Stimulated activated CD4-positive, alpha-beta T cell treated with anti-CD3 and anti-CD28 coated beads, Interleukin-1b, Interleukin-23, amount 100 ng/mL, for 48 hours (primary cell): ENCODE measurements at places on chromosomes 3 and 15.

GRCh38 chr15:68578175-68578979 lies 416 bp upstream of the CORO2B start:
- peak; percentile 16 for DNase-seq

DNA sequence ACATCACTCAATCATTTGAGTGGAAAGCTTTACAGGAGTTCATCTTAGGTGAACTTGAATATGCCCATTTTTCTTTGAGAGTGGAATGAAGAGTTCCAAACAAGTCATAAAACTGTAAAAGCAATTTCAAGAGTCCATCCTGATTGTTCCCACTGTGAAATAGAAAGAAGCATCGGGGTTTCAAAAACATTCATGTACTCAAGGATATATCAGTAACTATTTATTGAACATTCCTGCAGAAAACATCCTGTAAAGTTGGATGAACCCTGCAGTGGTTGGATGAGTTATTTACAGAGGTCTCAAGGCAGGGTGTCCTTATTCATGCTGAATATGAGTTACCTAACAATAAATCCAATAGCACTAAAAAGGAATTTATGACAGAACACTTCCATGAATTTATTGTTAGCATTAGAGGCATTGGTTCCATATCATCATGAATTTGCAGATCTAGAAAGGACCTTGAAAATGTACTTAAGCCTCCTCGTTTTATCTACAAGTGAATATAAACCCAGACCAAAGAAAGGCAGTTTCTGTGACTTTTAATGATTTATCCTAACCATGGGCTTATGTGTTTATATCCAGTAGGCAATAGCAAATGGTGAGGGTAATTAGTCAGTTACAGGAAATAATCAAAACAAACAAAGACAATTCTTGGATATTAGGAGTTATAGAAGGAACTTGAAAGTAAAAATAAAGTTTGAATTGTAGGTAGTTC lies 361.9 kb upstream of the KCNMB2 start:
- DNase-seq = no peak

DNA sequence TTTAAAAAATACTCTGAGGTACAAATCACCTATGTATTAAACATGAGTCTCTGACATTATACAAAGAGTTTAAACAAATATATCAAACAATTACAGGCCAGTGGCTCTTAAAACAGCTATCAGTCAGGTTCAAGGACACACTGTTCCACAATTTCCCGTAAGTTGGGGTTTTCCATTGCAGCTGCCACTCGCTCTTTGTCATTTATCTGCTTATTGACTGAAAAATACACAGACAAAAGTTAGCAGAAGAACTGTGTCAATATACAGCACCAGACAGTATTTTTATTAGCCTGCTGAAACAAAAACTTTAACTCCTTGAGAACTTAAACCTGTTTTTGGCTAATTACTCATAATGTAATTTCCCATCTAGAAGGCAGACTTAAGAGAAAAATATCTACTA lies 20.8 kb downstream of the CIAO2A start:
- no peak for DNase-seq

GRCh38 chr3:129207479-129207878 lies 23.8 kb upstream of the CNBP start:
- no peak for DNase-seq

DNA sequence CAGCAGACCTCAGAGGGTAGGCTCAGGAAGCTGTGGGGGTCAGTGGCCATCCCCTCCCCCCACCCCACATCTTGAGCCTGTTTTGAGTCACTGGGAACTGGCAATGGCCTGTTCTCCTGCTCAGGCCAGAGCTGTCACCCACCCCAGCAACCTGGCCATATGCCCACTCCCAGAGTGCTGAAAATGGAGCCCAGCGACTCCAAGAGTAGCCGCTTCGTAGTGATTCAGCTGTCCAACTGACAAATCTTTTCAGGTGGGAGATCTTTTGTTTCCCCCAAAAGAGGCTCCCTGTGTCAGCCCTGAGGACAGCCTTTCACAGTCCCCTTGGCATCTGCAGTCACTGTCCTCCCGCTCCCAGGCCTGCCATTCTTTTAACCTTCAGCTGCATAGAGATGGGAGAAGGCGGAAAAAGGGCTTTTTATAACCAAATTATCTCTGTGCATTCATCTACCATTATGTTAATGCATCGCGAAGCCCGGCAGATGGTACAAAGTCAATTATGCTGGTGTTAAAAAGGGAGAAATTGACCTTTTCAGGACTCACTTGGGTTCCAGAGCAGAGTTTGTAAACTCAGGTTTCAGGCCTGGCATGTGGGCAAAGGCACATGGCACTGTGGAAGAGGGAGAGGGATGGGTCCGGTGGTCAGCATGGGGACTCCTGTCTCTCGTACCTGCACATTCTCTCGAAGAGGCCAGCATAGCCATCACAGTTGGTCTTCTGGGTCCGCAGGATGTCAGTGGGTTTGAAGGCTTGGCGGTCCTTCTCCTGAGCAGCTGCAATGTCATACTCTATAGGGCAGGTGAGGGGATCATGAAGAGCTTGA lies 32.1 kb downstream of the KY start:
- DNase-seq = no peak

GRCh38 chr3:159861369-159861987 lies 127.2 kb upstream of the IL12A start:
- no peak for DNase-seq

DNA sequence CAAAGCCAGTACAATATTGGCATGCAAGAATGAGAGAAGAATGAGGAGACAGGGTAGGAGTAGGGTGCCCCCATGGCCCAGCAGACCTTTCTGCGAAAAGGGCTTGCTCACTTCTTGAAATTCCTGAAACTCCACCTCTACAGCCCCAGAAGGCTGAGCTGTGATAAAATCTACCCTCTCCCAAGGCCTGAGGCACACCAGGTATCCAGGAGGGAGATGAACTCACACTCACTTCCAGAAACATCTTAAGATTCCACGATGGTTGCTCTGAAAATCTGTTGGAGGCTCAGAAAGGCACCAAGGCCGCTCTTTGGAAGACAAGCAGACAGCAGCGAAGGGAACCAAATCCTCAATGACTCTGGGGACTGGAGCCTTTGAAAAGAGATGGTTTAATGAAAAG lies 297.5 kb downstream of the UACA start:
- no peak for DNase-seq

DNA sequence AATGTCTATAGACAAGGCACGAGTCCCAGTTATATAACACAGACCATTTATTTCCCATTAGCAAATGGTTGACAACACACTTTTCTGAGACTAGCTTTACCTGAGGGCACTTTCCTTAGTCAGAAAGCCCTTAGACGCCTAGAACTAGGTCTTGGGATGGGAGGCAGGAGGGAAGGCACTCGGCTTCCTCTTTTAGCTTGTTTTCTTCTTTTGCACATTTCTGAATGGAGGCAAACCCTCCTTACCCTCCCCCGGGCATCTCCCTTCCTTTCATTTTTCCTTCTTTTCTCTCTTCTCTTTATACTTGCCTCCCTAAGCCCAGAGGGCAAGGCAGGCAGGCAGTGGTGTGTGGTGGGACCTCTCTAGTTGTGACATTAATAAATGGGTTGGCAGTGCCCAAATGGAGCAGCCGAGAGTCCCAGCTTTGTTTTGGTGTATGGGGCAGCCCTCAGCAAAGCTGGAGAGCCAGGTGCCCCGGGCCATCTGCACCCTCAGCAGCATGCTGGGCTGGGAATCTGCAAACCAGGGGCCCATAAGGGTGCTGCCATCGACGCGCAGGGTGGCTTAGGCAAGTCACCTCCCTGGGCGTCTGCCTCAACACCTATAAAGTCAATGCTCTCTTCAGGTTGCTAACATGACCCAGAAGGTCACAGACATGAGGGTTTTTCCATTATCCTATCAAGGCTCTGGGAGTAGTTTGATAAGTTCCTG lies 21.1 kb upstream of the BCL2L10 start:
- no peak for DNase-seq

- DNase-seq = no peak
Observed at GRCh38 chr3:43997316-43997715, 244.4 kb upstream of the TOPAZ1 start.

GRCh38 chr3:147423537-147423797 lies 14.3 kb downstream of the ZIC1 start:
- no peak for DNase-seq

DNA sequence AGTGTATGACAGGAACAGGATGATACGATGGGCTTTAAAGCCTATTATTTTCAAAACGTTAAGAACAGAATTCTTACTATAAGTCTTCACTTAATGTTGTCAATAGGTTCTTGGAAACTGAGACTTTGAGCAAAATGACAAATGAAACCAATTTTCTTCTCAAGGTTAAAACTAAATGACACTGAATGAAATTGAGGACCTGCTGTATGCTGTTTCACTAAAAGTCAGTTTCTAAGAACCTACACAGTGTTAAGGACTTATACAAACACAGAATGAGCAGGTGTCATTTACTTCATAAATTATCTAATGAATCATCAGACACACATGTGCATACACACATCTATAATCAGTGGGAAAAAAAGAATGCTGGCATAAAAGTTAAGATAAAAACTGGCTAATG lies 106.9 kb downstream of the RFTN1 start:
- DNase-seq = no peak

- no peak for DNase-seq
Observed at GRCh38 chr3:17141699-17142098, 256.9 kb downstream of the PLCL2 start.

- no peak for DNase-seq
Observed at GRCh38 chr3:106049821-106050220, 181.0 kb upstream of the CBLB start.

DNA sequence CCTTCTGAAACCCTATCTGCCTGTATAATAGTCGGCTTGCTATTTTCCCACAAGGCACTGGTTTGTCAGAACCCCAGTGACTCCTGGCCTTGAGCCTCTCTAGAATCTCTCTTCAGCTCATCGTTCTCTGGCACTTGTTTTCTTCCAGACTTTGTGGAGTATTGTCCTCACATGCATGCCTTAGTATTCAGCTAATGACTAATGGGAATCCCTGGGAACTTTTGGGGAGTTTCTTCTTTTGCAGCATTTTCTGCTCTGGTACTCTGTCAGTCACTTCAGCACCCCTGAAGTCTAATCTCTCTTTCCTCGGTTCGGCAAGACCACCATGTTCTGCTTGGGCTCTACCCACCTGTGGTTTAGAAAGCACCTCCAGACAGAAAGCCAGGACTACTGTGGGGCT lies 35.8 kb upstream of the THRB start:
- DNase-seq = no peak

DNA sequence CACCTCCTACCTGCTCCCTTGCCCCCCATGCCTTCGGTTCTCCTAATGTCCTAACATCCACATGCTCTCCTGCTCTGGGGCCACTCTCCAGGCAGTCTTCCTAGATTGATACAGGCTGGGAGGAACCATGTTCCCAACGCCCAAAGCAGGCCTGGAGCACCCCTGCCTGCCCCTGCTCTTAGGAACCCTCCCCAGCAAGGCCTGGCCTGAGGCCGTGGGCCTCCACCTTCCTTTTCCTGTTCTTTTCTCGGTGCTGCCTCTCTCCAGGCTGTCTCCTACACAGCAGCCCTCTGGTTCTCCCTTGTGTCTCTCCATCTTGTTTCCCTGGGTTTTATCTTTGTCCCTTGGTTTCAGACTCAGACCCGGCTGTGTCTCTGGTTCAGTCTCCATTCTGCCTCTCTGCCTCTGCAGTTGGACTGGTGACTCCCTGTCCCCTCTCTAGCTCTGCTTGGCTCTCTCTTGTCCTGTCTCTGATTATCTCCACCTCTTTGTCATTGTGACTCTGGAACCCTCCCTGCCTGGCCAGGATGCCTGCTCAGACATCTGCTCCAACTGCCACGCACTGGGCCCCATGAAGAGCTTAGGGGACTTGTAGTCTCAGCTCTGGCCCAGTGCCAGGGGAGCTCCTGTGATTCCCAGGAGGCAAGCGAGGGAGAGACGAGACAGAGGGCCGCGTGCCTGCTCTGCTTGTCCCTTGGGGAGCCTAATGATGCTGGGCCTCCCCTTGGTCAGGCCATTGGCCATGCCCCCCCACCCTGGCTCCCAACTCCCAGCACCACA lies 26.0 kb upstream of the RPL29 start:
- DNase-seq = no peak

- no peak for DNase-seq
Observed at GRCh38 chr3:37704064-37704463, 157.6 kb upstream of the CTDSPL start.

GRCh38 chr3:130425484-130425883 lies 80.0 kb downstream of the COL6A5 start:
- no peak for DNase-seq

GRCh38 chr3:51982352-51982837 lies 940 bp upstream of the ACY1 start:
- DNase-seq = peak; percentile 46

DNA sequence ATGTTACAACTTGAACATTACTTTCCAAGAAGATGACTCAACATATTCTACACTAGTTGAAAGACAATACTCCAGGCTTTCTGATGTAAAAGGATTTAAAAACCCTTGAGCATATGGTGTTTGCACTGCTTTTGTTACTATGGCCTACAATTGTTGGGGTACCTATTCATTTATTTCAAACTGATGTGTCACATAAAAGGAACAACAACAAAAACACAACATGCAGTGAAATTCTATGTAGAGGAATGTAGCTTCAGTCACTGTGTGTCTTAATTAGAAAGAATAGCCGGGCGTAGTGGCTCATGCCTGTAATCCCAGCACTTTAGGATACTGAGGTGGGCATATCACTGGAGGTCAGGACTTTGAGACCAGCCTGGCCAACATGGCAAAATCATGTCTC lies 1.6 kb downstream of the SPATA16 start:
- DNase-seq = no peak

- DNase-seq = no peak
Observed at GRCh38 chr3:135862361-135862760, 103.2 kb upstream of the PPP2R3A start.

DNA sequence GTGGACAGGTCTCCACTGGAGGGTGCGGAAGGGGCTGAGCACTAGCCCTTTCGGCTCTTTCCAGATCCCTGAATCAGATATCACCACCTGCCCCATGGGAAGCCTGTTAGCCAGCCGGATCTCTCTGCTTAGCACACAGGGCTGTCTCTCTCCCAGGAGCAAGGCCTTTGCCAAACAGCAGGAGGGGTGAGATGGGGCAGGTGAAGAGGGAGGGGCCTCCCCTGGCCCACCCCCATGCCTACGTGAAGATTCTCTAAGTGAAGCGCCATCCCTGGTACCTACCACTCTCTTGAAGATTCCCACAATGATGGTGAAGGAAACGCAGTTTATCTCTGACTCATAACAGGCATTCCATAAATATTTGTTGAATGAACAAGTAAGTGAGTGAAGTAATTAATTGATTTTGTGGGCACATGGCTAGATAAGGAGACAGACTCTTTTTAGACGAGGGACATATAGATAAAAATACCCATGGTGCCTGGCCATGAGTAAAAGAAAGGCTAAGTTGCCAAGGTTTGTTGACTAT lies 19.6 kb upstream of the HCN4 start:
- DNase-seq = no peak

DNA sequence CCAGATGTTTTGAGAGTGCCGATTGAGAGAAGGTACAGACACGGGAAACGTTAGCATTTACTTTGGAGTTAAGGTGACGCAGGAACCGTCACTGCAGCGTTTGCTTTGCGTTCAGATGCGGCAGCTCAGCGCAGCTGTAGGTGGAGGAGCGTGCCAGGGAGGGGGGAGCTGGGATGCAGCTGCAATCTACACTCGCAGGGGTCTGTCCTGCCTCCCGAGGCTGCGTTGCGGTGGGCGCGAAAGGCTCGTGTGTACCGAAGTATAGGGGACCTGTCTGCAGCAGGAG lies 425 bp upstream of the FYTTD1 start:
- peak; percentile 65 for DNase-seq
